Lung (tissue), 17 donors: ENCODE measurements at places on chromosomes 6 and 20. TPM values are rescaled to one million over a fixed set of nuclear protein-coding genes. Genes with fewer than 3 reads are reported as not detected.
A peak's percentile ranks its signal among the peaks of the same experiment; 100 is the strongest.

DNA sequence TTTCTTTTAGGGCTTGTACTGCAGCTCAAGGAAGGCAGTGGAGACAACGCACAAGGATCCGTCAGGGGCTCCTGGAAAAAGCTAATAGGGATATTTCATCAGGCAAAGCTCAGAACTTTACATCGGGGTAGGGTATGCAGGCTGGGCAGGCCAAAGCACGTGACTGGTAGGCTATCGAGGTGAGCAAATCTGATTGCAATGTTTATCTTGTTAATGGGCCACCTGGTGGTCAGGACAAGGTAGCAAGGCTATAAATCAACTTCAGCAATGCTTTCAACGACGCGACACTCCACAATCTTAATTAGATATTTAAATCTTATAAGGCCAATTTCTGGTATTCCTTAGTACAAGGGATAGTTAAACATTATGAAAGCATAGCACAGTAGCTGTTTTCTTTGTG, 1302.8 kb upstream of the EYS start:
- no peak for DNase-seq

DNA sequence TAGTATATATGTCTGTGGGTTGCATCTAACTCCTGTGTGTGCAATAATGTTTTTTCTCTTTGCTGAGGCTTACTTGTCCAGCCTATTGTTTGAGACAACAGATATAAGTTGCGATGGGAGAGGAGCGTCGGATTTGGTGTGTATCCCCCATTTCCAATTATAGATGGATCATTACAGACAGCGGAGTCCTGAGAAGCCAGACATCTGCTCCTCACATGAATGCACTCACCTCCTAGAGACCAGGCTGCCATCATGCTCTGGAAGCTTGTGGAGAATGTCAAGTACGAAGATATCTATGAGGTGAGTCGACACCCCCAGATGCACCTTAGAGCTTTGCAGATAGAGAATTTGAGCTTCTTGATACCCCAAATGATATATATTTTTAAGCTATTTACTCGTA, at the start of gene TFAP2B:
TSS of gene TFAP2B (plus strand) at position 199 of the 400 bp plus-strand sequence. CDS start at position 220, 21 bp downstream.
- DNase-seq = no peak

DNA sequence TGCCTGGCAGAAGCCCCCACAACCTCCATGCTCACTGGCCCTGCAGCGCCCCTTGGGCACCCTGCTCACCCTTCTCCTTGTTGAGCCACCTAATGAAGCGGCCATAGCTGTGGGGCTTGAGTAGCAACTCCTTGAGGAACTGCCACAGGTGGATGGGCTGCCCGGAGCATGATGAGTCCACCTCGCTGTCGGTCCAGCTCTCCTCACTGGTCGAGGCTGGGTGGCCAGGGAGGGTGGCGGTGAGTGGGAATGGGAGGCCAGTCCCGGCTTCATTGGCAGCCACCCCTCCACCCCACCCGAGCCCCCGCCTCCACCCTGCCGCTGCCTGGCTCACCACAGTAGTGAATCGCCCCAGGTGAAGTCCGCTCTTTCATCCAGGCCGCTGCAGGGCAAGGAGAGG, 16.9 kb downstream of the SPDEF start:
- no peak for DNase-seq

GRCh38 chr6:56570413-56571359, 72.0 kb downstream of the DST start:
- peak; percentile 46 for DNase-seq

GRCh38 chr6:53691252-53691651, 25.7 kb upstream of the KLHL31 start:
- no peak for DNase-seq

- no peak for DNase-seq
Measured at GRCh38 chr6:152118224-152118623, 310.7 kb downstream of the ESR1 start.

GRCh38 chr6:25623879-25624278, 28.1 kb upstream of the SCGN start:
- DNase-seq = no peak

DNA sequence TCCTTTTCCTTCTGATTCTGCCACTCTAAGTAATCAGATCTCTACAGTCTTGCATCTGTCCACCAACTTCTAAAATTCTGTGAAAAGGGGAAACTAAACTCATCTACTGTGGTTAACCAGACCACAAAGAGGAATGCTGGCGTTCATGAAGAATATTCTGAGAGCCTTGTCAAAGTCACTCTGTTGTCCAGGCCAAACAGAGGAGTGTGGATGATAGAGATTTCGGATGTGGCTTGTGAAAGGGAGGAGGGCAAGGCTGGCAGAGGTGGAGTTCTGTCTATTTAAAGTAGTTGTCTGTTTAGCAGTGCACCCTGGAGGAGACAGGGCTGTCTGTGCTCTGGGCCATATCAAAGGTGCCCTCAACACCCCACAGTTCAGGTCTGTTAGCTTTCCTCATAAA, 33.9 kb downstream of the CCN2 start:
- DNase-seq = no peak

DNA sequence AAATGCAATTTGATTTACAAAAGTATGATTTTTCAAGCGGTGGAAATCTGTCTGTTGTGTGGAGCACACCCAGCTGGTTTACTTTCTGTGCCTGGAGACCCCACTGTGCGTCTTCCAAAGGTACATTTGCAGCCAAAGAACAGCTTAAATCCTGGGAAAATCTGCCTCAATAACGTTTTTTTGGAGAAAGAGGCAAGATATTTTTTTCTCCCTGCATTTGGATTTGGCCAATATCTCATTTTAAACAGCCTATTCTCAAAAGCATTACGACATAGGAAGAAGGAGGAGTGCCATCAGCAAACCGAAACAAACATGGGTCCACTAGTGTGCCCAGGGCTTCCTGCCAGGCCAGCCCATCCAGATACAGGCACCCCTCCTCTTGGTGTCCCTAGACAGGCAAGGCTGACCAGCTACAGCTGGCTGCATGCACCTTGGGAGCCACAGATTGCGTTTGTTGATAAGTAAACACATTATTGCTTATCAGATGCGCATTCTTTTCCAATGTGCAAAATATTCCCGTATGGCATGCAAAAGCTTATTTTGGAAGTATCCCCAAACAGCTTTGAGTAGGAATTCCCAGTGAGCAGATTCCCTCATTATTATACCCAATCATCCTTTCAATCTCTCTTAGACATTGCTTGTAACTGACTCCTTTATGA, 184.5 kb upstream of the MARCKS start:
- DNase-seq = peak; percentile 91

DNA sequence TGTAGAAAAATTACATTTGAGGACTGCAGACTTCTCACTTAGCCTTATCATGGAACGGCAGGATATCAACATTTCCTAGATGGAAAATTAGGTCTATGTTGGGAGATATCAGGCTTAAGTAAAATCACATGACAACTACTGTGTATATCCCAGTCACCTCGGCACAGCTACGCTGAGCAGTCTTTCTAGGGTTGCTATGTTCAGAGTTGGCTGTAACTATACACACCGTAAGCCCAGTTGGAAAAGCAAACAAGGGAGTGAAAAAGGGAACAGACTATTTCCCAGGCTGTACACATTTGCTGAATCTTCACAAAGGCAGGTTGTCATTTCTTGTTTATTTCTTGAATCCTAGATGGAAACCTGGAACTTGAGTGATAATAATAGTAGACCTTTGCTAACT, 80.7 kb upstream of the PTPRK start:
- DNase-seq = peak; percentile 27

- DNase-seq = no peak
Measured at GRCh38 chr20:5393218-5393870, 76.6 kb upstream of the PROKR2 start.

- DNase-seq = no peak
Measured at GRCh38 chr6:3540253-3540820, 83.5 kb upstream of the SLC22A23 start.

Gene SOX18
- total RNA-seq = 12.1 TPM

Gene HUS1B
- 1.2 TPM for total RNA-seq

Gene ZNF184
- 11.9 TPM for total RNA-seq

Gene FAXC
- total RNA-seq = 5.9 TPM

Gene SLC4A11
- total RNA-seq = 0.40 TPM
